ENCODE measurements at places on chromosomes 5 and 9.

DNA sequence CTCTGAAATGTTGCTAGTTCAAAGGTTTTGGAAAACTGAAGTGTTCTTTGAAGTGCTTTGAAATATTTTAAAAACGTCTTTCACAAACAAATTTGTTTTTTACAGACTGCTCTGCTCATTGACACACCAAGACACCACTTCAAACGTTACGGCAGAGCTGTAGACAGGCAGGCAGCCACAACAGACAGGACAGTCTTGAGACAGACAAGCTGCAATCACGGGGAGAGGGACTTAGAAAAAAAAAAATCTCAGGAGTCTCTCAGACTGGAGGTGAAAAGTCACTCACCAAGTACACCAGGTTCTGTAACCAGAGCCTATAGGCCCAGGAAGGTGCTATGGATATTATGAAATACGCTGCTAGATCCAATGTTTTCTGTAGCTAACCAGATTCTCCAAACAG is 135.4 kb downstream of the ISL1 start:
- no peak for DNase-seq

DNA sequence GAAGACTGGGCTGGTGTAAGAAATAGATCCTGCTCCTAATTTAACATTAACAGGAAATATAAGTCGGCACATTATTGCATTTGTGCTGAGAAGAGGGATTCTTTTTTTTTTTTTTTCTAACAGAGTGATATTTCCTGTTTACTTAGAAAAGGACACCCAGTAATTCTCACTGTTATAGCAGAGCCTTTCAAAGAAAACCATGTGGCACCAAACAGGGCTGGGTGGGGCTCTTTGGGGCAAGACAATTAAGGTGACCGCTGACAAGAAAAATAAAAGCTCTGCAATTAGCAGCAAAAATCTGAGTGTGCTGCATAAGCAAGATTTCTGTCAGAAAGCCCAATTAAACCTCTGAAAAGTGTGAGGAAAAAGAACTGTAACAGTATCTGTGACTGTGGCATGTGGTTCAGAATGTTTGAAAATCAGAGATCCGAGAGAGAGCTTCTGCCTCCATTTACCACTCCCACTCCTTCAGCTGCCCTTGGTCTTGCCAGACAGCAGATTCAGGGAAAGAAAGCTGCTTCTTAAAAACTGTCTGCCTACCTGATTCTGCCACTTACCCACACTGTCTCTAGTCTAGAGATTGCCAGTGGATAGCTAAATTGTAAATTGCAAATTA is 77.1 kb upstream of the IQGAP2 start:
- no peak for DNase-seq

DNA sequence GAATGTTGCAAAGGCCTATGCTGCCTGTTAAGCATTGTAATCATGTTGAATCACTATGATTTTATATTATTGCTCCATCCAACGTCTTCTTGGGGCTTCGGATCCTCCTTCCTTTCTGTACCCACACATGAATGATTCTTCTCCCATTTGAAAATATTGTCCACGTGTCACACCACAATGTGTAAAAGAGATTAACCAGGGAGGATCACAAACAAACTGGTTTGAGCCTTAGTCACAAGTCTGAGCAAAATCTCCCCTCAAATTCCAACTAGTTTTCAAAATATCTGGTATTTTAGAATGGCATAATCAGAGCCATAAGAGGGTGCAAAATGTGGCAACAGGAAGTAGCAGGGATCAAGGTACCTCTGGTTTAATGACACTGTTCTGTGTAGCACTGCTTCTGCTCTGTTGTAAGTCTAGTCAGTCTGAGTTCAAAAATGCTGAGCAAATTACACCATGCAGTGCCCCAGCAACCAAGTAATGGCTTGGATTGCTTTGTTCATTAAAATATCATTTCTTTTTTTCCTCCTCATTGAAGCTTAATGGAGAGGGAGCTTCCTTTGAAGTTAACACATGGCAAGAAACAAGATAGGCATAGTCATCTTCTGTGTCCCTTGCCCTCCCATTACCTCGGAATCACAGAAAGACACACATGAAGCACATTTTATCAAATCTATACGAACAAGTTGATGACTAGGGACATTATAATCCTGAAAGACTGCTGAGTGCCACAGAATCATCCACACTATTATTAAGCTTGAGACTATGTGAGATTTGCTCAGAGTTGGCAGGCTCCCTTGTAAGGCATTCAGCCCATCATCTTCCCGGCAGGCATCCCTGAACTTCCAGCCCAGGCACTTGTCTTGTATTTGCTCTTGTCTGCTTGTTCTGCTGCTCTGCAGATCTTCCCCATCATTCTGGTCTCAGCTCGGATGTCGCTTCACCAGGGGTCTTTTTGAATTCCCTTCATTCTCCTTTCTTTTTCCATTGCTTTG is 102.0 kb upstream of the PRLR start:
- no peak for DNase-seq

- DNase-seq = no peak
These were observed 57.3 kb upstream of the LRRC70 start for GRCh38 chr5:62521319-62521718.

- no peak for DNase-seq
These were observed 75.7 kb upstream of the CCDC112 start for GRCh38 chr5:115372146-115372545.

GRCh38 chr5:135721548-135722090 is 112.8 kb upstream of the SLC25A48 start:
- DNase-seq = no peak

- DNase-seq = peak; percentile 53
These were observed 576.2 kb upstream of the CLINT1 start for GRCh38 chr5:158435161-158435616.

DNA sequence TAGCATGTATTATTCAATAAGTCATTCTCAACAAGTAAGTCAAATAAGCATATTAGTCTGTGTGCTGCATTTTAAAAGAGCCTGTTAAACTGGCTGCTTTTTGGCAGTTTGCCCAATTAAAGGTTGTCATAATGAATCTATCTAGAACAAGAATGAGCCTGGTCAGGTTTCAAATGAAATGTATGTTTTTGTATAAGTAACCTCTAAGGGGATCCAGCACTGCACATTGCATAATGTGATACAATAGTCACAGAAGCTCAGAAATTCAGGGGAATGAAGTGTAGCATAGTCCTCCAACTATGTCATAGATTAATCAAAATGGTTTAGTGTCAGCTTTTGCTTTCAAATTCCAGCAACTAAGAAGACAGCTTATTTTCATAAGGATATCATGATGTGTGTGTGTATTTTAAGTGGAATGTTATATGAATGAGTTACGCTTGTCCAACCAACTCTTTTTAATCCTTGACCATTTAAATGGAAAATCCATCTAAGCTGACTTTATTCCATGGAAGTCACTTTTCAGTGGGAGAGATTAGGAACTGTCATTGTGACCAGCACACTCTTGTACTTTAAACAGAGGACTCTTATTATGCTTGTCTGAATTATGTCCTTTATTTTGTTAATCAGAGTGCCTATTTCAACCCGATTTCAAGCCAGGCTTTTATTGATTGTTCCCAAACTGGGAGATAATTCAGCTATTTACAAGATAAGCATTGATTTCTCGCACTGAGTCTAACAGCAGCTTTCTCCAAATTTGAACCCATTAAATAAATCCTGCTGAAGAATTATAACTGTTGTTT is 283.9 kb upstream of the ADAMTSL1 start:
- DNase-seq = no peak

GRCh38 chr5:146091881-146092280 is 13.5 kb downstream of the PLAC8L1 start:
- no peak for DNase-seq

GRCh38 chr5:130532786-130533185 is 628.5 kb downstream of the CHSY3 start:
- DNase-seq = no peak

DNA sequence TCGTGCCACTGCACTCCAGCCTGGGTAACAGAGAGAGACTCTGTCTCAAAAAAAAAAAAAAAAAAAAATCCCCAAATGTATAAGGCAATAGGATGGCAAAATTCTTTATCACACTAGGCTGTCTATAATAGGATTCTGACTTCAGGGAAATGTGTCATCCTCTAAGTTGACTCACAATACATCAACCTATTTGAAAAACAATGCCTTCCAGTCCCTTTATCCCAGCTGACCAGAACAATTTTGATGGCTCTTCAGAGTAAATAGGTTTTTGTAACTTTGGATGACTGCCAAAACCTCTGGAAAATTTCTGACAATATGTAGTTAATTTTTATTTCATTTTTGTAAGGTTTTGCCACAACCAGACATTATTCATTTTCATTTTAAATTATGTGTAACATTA is 184.1 kb downstream of the CCDC192 start:
- DNase-seq = no peak

GRCh38 chr5:156094001-156094400 is 233.0 kb upstream of the SGCD start:
- no peak for DNase-seq

DNA sequence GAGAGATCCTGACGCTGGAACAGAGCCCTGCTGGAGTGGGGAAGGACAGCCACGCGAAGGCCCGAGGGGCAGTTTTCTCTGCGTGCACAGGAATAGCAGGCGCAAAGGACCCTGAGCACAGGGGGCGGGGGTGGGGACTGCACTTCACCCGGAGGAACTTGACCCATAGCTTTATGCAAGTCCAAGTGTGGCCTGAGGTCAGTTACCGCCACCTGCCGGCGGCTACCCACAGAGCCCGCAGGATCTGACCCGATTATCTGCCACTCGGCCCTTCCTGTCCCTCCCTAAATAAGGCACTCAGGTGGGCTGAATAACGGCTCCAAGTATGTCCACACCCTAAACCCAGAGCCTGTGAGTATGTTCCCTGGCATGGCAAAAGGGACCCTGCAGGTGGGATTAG is 65.4 kb upstream of the FCN1 start:
- no peak for DNase-seq

GRCh38 chr9:100108559-100108958 is 9.5 kb downstream of the INVS start:
- no peak for DNase-seq

GRCh38 chr9:16720386-16720785 is 150.1 kb downstream of the BNC2 start:
- DNase-seq = no peak

- DNase-seq = no peak
These were observed 1074.4 kb downstream of the CDH9 start for GRCh38 chr5:25964009-25964372.

DNA sequence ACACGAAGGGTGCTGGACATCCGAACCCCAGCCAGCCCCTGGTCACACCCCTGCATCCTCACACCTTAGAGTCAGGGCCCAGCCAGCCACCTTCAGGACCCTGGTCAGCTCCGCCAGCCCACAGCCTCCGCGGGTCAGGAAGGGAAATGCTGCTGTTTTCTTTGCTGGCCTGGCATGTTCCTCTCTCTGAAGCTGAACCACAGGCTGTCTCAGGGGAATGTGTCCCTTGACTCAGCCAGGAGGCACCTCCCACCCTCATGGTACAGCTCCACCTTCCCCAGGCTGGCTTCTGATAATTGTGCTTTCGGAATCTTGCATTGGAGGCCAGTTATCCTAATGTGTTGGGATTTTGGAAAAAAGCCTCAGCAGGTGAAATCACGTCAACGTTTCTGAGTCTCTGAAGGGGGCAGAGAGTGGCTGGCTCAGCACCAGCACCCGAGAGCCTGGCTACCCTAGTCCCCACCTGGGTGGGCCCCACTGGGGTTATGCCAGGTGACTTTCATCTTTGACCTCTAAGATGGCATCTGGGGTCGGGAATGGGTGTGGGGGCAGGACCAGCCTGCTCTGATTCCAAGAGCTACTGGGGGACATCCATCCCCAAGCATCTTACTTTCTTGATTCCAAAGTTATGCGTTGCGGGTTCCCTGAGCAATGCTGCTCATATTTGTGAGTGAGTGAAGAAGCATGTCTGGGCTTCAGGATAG is 9.8 kb upstream of the OLFM1 start:
- no peak for DNase-seq

GRCh38 chr5:173327084-173327947 is 898 bp downstream of the STC2 start:
- DNase-seq = no peak

DNA sequence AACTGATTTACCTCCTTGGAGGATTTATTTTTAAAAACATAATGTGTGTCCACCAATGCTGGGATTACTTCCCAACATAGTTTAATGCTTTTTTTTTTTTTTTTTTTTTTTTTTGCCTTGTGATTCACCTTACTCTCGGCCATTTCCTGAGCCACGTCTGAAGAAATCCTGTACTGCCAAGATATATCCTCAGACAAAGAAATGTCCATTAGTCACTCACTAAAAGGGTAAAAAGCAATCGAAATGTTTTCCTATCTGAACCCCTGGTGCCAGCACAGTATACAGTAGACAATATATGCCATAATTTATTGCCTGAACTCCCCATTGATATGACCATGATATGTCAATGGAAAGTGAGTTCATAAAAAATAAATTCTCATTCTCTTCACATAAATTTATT is 344.1 kb downstream of the BNC2 start:
- DNase-seq = no peak

GRCh38 chr5:109318455-109319108 is 91.2 kb downstream of the PJA2 start:
- DNase-seq = no peak

GRCh38 chr9:111038331-111039230 is at the start of gene LPAR1:
Gene LPAR1 (minus strand): TSS chr9:111038470. CDS start chr9:110972117, 66,353 bp downstream.
- no peak for DNase-seq

GRCh38 chr9:93996863-93997262 is 41.7 kb upstream of the BARX1 start:
- no peak for DNase-seq

DNA sequence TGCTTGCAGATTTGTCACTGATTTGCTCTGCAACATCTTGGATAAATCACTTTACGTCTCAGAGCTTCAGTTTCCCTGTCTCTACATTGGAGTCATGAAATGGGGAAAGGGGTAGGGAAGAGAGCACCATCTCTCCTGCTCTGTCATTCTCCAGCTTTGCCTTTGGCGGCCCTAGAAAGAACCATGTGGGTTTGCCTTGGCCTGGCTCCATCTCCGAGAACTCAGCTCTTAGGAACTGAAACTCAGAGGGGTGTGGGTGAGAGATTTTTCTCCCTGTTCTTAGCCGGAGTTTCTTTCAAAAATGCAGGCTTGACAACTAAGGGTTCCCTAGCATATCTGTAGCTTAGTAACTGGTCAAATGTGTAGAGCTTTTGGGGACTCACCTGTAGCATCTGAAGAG is 123.5 kb downstream of the SMARCA2 start:
- no peak for DNase-seq

DNA sequence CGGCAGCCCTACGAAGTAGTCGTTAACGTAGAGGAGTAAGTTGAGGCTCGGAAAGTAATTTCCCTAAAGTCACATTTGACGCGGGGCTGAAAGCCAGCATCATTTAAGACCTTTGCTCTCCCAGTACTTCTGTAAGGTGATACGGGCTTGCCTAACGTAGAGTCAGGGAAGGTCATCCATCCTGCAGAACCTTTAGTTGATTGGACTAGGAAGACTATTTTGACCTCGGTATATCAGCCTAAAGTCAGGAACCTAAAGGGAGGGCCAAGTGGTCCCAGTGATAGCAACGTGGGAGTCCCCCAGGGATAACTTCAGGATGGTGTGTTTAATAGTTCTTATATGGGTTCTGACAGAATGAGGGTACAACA is 657 bp downstream of the NUP214 start:
- DNase-seq = no peak

DNA sequence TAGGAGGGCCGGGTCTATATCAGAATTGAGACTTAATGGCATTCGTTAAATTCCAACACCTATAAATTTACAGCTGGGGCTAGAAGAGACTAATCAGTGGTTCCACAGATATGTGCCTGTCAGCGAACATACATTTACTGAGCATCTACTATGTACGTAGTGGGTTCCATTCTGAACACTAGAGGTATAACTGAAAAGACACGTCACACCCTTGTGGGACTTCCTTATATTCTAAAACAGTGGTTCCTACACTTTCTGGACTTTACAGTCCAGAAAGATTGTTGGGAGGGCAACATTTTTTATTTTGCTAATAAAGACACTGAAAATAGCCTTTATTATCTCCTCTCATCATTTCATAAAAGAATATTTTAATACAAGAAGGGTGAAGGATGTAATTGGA is 140.5 kb downstream of the SCAMP1 start:
- DNase-seq = no peak
